T-helper 2 cell (primary cell): ENCODE measurements at places on chromosomes 5 and 9.

GRCh38 chr9:15769547-15769946 lies 216.7 kb downstream of the CCDC171 start:
- no peak for DNase-seq

GRCh38 chr5:64462391-64462790 lies 43.4 kb upstream of the RGS7BP start:
- no peak for DNase-seq

DNA sequence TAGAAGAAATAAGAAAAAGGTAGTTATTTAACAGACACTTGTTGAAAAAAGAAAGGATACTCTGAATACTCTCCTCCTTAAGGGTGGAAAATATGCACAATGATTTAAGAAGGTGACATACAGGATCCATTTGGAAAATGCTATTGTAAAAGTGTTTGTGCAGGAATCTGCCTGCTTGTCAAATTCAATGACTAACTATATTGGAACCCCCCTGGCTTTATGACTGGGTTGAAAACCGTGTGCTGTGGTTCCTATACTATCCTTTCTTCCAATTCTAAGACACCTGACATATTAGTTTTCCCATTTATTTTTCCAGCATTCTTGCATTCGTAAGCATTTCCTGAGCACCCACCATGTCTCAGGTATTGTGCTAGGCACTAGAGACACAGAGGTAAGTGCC lies 220.0 kb downstream of the GLIS3 start:
- DNase-seq = no peak

DNA sequence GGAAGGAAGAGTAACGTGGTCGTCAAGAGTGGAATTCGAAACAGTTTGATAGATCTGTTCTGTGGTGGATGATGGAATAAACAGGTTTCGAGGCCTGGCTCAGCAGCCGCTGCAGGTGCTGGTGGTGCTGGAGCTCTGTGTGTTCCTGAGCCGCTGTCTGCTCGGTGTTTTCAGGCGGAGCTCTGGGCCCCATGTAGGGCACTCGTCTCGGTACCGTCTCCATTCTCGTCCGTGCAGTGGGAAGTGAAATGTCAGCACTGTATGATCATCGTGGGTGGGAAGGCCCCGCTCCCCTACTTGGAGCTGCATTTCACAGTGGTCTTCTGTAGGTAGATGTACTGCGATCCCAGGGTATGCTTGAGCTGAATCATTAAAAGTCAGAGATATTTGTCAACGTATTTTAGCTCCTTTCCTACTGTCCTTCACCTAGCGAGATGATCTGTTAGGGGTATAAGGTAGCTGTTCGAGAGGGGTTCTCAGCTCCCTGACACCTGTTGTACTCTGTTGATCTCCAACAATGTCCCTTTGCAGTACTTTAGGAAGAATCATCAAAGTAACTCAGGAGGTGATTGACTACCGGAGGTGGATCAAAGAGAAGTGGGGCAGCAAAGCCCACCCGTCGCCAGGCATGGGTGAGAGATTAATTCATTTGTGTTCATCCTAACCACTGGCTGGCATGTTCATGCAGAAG lies 35.9 kb downstream of the TENT4A start:
- DNase-seq = no peak

- no peak for DNase-seq
These were observed 76.6 kb upstream of the ADAMTS16 start for GRCh38 chr5:5063533-5063953.

GRCh38 chr5:39253196-39253595 lies 33.8 kb upstream of the FYB1 start:
- DNase-seq = no peak

- no peak for DNase-seq
These were observed 17.1 kb downstream of the RFX3 start for GRCh38 chr9:3508521-3509291.

- no peak for DNase-seq
These were observed 160.9 kb upstream of the SLC30A5 start for GRCh38 chr5:68932830-68933434.

GRCh38 chr9:79123415-79123814 lies 448.4 kb upstream of the TLE4 start:
- DNase-seq = no peak

- DNase-seq = no peak
These were observed 110.4 kb upstream of the LIFR start for GRCh38 chr5:38666668-38667498.

- DNase-seq = no peak
These were observed 199.1 kb upstream of the SLC30A5 start for GRCh38 chr5:68894673-68895072.

DNA sequence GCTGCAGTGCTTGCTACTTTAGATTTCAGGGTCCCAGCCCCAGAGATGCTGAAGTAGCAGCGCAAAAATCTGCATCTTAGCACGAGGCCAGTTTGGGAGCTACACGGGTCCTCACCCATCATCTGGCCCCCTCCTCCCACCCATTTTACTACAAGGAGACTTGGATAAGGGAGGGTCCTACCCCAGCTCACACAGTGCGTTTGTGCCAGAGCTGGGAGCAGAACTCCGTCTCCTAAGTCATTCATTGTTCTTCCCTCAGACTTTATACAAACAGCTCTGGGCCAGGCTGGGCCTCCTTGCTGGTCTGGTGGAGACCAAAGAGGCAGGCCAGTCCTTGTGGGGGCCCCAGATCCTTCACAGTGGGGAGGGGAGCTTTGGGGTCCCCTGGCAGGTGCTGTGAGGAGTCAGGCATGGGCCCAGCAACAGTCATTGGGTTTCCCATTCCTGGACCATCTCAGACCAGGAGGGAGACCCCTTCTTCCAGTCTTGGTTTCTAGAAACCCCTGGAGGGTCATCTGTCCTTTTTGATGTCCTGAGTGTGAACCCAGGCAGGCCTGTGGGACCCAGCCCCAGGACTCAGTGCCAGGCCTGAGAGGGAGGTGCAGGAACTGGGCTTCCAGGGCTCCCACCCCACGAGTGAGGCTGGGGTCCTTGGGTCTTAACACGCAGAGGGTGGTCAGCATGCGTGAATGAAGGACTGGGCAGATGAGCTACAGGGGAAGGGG lies 2.3 kb upstream of the IL17B start:
- no peak for DNase-seq

GRCh38 chr5:180095545-180095944 lies 24.0 kb upstream of the RNF130 start:
- no peak for DNase-seq

GRCh38 chr5:174409971-174410370 lies 314.4 kb upstream of the MSX2 start:
- no peak for DNase-seq

GRCh38 chr5:54440456-54440893 lies 15.0 kb upstream of the HSPB3 start:
- no peak for DNase-seq

DNA sequence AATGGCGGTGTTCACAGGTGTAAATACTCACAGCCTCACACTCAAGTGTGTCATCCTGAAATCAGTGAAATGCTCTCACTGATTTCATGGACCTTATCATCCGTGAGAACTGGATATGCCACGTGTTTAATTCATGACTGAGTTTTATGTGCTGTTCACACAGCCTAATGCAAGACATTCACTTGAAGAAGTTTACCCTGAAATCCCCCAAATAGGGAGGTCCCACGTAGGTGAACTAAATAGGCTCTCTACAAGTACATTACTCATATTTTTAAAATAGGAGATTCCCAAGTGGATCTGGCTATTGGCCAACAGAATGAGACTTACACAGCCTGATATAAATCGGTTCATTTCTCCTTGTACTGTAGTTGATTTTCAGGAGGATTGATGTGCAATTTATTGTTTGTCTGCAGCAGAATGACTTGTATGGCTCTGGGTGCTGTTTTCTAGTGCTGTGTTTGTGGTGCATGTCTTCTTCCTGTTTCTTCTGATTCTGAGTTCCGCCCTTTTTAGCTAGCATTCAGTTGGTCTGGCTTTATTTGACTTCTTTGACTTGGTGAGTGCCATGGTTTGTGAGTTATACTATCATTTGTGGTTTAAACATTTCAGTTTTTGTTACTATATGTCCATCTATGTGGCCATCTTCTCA lies 25.1 kb downstream of the TRIO start:
- no peak for DNase-seq

DNA sequence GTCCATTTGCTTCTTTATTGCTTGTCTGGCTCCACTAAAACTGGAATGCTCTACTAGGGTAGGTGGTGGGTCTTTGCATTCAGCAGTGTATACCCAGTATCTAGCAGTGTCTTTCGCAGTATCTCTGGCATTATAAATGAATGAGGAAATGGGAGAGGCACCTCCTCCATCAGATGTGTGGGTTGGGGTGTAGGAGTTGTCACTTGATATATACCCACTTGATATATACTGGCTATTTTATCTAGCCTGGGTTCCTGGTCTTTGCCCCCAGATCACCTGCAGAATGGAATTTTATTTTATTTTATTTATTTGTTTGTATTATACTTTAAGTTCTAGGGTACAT lies 208.5 kb downstream of the PARP8 start:
- no peak for DNase-seq

- no peak for DNase-seq
These were observed 38.6 kb downstream of the SH3RF2 start for GRCh38 chr5:145975001-145975360.

GRCh38 chr5:122311961-122312590 lies at the start of gene SNCAIP:
TSS of gene SNCAIP (plus strand) at chr5:122312237. CDS start at chr5:122391135, 78,898 bp downstream.
- DNase-seq = no peak

- DNase-seq = no peak
These were observed 79.5 kb downstream of the ANXA1 start for GRCh38 chr9:73231203-73231602.

DNA sequence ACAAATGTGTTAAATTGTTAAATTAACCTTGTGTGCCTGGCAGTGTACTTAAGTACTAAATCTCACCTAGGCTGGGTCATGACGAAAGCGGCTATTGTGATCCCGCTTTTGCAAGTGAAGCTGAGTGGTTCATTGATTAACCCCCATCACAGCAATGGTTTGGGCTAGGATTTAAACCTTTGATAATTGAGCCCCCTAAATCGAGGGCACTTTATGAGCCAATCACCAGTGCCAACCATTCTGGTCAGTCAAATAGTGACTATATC lies 22.8 kb downstream of the HNRNPK start:
- DNase-seq = no peak

DNA sequence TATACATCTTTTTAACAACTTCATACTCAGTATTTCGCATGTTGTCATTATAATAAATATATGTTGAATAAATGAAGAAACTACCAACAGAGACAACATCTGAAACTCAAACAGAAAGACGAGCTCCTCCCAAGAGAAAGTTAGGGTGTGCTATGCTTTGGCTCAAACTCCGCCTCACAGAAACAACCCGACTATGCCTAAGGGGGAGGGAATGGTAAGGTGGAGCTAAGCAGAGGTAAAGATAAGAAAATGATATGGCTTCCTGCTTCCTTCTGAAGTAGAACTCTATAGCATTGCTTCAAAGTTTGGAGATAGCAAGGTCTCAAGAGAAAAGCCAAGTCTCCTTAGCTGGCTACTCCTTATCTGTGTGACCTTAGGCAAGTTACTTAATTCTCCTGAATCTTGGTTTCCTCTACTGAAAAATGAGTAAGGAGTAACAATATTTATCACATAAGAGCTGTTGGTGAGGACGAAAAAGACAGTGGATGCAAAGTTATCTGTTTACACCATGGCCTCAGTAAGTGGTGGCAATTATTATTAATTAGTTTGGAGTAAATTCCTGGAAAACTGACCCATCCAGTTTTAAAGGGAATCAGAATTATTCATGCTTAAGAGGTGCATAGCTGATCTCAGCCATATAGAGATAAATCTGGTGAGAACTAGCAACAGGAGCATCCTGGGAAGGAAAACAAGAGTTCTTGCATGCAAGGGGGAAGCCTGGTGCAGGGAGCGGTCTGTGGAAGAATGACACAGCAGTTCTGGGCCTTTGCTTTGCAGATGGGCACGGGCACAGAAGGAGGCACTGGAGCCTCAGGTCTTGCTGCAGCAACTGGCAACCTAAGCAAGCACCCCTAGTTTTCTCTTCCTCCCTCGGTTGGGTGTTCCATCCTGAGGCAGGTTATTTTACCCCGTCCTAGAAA lies 73.3 kb downstream of the GLIS3 start:
- no peak for DNase-seq

GRCh38 chr9:135959814-135960213 lies 1.4 kb downstream of the UBAC1 start:
- DNase-seq = no peak

GRCh38 chr9:88220652-88221051 lies 82.4 kb upstream of the SPATA31C2 start:
- no peak for DNase-seq

GRCh38 chr9:99130069-99130468 lies 25.2 kb downstream of the TGFBR1 start:
- no peak for DNase-seq

GRCh38 chr9:34252016-34252415 lies 73.2 kb downstream of the UBAP1 start:
- DNase-seq = no peak

DNA sequence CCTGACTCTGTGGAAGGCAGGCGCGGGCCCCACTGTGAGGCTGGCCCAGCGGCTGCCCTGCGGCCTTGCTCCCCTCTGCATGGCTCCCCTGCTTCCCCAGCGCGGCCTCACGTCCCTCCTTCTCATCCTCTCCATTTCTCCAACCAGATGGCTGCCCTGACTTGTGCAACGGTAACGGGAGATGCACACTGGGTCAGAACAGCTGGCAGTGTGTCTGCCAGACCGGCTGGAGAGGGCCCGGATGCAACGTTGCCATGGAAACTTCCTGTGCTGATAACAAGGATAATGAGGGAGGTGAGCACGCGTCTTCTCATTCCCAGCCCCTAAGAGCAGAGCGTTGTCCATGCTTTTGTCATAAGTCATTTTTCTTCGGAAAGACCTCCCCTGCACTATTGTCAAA lies 129.0 kb upstream of the WWC1 start:
- DNase-seq = no peak
